CD4-positive, alpha-beta memory T cell (primary cell): ENCODE measurements at places on chromosomes 3 and 15.

DNA sequence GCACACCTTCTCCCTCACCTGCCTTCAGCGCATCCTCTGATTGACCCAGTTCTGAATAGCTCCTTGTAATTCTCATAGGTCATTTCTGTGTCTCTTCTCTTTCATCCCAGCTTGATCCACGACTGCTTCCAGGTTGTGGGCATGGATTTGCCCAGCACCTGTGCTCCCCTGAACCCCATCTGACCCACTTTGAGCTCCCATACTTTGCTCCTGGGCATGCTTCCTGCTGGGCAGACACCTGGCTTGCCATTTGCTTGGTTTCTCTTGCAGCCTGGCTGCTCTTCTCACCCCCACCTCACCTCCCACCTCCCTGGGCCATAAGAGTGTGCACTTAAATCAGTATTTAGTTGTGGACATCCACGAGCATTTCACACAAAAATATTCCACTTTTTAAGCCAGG lies 635.5 kb downstream of the TBL1XR1 start:
- no peak for DNase-seq

DNA sequence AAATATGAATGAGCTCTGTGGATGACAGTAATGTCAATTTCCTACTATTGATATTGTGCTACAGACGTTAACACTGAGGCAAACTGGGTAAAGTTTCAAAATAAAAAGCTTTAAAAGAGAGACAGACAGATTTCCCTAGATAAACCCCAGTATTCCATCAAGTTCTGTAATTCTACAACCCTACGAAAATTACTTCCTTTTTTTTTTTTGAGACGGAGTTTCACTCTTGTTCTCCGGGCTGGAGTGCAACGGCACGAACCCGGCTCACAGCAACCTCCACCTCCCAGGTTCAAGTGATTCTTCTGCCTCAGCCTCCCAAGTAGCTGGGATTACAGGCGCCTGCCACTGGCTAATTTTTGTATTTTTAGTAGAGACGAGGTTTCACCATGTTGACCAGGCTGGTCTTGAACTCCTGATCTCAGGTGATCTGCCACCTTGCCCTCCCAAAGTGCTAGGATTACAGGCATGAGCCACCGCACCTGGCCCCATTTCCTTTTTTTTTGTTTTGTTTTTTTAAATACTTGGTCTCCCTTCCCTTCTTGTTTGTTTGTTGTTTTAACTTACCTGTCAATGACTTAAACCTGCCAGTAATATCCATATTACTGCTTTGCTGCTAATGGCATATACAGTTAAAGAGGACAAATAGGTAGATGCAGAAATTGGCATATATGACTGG lies 57.2 kb downstream of the CBLB start:
- DNase-seq, result no peak

DNA sequence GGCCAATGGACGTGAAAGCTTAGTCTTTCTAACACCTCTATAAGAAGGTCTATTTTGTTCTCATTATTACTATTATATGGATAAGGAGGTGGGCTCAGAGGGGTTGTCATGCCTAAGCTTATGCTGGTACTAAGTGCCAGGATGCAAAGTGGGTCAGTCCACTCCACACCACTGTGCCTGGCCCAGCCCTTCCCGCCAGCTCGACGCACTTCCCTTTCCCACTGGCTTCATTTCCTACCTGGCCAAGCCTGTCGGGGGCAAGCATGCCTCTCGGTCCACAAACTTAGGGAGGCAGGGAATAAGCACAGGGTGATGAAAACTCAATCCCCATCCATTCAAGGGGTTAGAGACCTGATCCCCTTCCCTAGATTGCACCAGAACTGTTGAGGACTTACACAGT lies 5.9 kb upstream of the SYNM start:
- DNase-seq, result no peak

DNA sequence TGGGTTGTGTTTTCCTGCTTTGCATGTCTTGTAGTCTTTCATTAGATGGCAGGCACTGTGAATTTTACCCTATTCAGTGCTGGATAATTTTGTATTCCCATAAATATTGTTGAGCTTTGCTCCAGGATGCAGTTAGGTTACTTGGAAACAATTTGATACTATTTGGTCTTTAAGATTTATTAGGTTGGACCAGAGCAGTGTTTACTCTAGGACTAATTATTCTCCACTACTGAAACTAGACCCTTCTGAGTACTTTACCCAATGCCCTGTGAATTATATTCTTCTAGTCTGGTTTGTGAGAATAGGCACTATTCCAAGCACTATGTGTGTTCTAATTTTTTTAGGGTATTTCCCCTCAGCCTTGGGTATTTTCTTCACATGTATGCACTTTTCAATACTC lies 37.8 kb upstream of the TASOR start:
- no peak for DNase-seq

DNA sequence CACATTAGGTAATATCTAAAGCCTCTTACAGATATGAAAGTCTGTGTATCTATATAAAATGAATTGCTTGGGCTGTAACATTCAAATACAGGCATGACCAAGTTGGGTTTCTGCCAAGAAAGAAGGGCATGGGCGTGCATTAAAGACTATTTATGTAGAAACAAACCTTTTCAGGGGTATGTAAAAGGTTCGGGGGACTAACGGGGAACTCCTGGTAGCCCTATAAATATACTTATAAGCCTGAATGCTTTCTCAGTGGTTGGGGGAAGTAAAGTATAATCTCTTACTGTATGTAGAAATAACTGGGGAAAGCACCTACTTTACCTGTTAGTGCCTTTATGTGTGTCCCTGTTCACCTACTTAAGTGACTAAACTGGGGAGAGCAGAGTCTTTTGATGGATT lies 154.5 kb upstream of the TBL1XR1 start:
- no peak for DNase-seq

- DNase-seq, result no peak
Observed at GRCh38 chr3:186096290-186096689, 12.6 kb downstream of the ETV5 start.

DNA sequence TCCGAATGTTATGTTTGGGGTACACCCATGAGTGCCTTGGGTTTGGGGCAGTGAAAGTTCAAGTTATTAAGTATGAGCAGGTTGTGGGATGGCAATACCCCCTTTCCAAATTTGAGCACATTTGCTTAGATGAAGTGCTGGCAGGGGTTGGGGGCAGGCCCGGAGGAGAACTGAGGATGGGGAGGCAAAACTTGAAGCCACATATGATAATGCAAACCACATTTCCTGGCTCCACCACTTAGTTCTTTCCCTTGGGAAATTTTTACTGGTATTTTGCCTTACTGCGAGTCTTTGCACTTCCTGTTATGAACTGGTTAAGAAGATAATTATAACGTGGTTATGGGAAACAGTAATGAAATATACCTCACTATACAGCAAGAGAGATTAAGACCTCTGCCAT lies 336.0 kb upstream of the ONECUT1 start:
- DNase-seq, result no peak

DNA sequence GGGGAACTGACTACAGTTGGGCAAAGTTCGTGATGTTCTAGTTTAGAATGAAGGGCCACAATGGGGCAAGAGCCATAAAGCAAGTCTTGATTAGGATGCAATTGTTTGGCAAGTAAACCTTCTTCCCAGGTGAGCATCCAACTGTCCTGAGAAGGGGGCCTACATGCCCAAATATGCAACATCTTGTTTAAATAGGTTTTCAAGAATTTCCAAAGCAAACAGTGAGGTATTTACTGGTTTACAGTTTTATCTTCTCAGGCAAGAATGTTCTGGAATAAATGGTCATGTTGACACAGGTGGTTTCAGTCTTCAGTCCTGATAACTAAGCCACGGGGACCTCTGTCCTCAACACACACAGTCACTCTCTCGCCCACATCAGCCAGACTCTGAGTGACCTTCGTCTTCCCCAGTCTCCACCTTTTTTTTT lies 90.3 kb upstream of the FAM174B start:
- no peak for DNase-seq

DNA sequence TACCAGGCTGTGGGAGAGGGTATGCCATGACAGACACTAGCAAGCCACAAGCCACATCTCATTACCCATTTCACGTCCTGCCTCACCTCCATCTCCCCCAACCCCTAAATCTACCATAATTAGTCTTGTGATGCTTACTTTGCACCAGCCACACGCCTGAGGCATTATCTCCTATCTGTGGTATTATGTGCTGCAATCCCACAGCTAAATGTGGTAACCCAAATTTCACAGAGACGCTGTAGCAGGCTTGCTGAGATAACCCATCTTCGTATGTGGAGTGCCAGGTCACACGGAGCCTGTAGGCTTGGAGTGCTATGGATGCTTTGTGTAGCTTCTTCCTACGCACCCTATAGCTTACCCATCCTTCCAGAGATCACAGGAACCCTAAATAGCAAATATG lies 256.7 kb upstream of the KCNH8 start:
- peak; percentile 15 for DNase-seq

DNA sequence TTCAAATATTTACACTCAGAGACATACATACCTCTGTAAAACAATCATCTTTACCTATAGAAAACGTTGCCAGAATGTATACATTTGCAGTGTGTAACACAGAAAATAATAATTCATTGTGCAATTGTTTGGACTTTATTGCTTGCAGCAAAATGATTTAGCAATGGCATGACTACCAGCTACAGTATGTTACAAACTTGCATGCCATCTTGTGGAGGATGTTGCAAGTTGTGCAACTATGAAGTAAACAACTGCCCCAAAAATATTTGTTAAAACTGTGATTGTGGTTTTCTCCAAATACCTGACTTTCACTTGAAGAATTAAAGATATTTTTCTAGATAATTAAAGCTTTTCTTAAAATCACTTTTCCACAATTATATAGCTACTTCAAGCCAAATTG lies 27.1 kb upstream of the C3orf49 start:
- DNase-seq, result no peak

DNA sequence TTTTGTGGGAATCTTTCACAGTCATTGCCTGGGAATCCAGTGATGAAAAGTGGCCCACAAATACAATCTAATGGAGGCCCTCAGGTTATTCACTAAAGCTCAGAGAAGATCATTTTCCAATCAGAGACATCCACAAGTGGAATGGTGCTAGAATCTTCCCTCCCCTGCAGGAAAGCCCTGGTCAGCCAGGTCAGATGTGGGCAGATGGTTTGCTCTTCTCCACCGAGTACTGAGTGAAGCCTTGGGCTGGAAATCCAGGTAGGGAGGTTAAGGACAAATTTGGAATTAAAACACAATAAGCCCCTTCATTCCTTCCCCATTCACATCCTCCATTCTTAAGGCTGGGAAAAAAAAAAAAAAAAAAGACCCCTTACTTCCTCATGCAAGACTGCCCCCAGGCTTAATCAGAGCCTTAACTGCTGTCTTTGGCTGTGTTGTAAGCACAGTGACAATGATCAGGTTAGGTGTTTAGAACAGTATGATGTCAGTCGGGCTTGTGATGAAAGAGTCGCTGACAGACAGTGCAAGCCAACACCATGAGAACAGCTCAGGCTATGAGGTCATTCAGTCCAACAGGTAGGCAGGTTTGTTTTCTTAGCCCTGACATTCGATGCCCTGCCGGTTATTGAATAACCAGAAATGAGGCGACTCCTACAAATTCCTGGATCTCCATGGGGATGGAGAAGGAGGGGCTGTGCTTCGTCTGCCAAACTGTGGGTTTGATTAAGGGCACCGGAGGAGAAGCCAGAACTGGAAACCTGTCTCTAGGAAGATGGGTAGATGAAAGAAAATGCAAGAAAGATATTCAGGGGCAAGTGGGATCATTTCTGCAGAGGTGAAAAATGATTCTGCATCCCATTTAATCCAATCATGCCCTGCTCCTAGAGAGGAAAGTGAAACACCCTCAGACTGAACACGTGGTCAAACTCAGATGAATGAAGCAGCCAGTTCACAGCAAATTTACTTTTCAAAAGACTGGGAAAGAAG lies 23.5 kb upstream of the HES1 start:
- no peak for DNase-seq

DNA sequence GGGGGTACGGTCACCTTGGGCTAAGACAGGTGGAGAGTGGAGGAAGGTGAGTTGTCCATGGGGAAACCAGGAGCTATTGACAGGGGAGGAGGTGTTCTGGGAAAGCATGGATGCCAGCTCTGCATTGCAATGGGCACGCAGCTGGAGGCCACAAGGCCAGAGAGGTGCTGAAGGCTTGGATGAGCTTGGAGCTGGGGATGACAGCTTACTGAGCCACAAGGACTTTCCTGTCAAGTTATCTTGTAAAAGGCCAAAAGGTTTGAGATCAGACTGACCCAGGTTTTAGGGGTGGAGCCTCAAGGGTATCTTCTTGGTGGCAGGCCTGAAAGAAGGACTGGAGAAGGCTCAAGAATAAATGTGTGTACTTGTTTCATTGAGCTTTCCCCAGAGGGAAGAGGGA lies 115.2 kb downstream of the ASB7 start:
- DNase-seq, result no peak

DNA sequence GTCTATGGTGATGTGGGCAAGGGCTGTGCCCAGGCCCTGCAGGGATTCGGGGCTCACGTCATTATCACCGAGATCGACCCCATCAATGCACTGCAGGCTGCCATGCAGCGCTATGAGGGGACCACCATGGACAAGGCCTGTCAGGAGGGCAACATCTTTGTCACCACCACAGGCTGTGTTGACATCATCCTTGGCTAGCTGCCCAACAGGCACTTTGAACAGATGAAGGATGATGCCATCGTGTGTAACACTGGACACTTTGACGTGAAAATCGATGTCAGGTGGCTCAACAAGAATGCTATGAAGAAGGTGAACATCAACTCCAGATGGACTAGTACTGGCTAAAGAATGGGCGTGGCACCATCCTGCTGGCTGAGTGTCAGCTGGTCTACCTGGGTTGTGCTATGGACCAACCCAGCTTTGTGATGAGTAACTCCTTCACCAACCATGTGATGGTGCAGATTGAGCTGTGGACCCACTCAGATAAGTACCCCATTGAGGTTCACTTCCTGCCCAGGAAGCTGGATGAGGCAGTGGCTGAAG lies 6.1 kb upstream of the USP8 start:
- DNase-seq, result no peak

- no peak for DNase-seq
Observed at GRCh38 chr15:100335335-100335999, 6.3 kb downstream of the ADAMTS17 start.

- DNase-seq, result no peak
Observed at GRCh38 chr3:14352002-14352627, 50.3 kb upstream of the SLC6A6 start.

GRCh38 chr15:38886315-38887163 lies 321.9 kb upstream of the RASGRP1 start:
- DNase-seq, result no peak

- no peak for DNase-seq
Observed at GRCh38 chr3:14570089-14570488, 29.9 kb upstream of the GRIP2 start.
